ENCODE measurements at places on chromosomes 16 and 17. TPM values are rescaled to one million over a fixed set of nuclear protein-coding genes. Genes with fewer than 3 reads are reported as not detected.

TNFRSF17 gene
- not detected for total RNA-seq

ABCC6 gene
- 2.8 TPM for total RNA-seq

UTS2R gene
- not detected for total RNA-seq

ARL5C gene
- 0.37 TPM for total RNA-seq
